ENCODE measurements at places on chromosomes 3 and 15.

DNA sequence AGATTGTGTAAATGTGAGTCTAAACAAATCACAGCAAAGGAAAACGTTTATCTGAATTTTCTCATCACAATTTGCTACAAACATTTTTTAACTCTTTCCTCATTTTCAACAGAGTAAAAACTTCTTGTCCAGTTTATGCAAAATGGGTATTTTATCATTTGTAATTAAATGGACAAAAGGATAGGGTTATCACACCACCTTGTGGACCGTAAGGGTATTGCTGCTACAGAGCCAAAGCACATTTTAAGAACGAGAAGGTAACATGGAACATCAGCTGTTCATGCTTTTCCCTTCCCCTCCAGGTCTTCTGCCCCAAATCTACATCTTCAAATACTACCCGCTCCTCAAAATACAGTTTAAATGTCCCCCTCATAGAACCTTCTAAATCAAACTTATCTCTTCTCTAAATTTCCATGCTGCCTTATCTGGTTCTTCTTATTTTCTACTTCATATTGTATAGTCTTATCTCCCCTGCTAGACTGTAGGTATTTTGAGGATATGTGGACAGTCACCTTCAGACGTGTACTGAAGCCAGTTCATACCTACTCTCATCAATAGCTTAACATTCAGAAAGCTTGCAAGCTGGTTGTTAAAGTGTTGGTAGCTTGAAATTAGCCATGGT lies 12.8 kb upstream of the SETMAR start:
- DNase-seq, result no peak

GRCh38 chr15:42608110-42608531 lies 32.7 kb downstream of the STARD9 start:
- DNase-seq, result no peak

- DNase-seq, result no peak
These were observed 8.6 kb downstream of the AQP9 start for GRCh38 chr15:58146749-58147148.

DNA sequence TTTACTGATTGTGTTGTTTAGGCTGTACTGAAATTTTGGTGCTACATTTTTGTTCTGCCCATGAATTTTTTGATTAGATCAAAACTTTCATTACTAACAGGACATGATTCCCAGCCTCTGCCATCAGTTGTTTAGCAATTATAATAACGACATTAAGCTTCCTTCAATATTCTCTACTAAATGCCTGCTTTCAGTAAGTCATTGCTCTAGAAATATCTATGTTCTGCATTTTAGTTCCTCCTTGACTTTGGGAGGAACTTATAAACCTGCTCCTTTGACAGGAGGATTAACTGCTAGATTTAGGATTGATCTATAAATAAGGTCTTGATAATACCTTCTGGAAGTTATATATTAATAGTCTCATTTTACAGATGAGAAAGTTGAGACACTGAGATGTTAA lies 269.1 kb downstream of the RAP2B start:
- no peak for DNase-seq

DNA sequence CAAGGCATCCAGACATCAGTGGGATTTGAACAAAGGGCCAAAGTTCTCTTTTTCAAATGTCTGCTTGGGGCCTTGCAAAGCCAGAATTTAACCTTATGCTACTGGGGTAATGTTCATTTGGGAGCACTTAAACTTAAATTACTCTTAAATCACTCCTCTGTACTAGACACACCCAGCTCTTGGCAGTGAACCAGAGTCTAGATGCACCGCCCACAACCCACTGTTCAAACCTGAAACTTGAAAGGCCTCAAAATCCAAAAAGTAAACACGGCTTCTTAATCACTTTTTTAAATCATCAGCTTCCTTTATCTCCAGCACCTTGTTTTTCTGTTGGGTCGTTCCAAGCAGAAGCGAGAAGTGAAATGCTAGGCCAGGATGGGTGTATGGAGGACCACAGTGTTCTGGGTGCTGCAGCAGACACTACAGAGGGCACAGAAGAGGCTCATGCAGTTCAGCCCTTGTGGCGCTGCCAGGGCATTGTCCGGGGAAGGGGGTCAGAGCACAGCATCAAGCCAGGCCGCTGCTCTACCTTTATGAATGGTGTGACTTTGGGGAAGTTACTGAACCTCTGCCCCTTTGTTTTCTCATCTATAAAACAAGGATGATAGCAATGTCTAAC lies 28.8 kb downstream of the MECOM start:
- no peak for DNase-seq

GRCh38 chr3:172213904-172214303 lies 174.5 kb downstream of the FNDC3B start:
- no peak for DNase-seq

GRCh38 chr3:134056464-134056891 lies 26.8 kb upstream of the SLCO2A1 start:
- no peak for DNase-seq

- DNase-seq, result no peak
These were observed 136.3 kb downstream of the NSMCE3 start for GRCh38 chr15:29133321-29133720.

GRCh38 chr3:141104151-141104821 lies 53.1 kb downstream of the SPSB4 start:
- DNase-seq, result no peak

GRCh38 chr15:93803421-93804152 lies 427.8 kb upstream of the MCTP2 start:
- DNase-seq, result no peak

- DNase-seq, result peak; percentile 57
These were observed 23.3 kb downstream of the STAG1 start for GRCh38 chr3:136728918-136729317.

- DNase-seq, result no peak
These were observed 200.5 kb downstream of the KLF13 start for GRCh38 chr15:31526916-31527690.

DNA sequence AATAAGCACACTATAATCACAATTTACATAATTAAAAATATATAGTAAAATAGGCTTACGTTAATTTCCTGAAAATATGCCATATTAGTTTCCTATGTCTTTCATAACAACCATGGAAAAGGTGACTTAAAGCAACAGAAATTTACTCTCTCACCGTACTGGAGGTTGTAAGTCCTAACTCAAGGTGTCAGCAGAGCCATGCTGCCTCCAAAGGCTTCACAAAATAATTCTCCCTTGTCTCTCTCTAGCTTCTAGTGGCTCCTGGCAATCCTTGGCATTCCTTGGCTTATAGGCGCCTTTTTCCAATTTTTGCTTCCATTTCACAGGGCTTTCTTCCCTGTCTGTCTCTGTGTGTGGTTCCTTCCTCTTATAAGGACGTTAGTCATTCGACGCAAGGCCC lies 7.6 kb downstream of the SI start:
- DNase-seq, result no peak

DNA sequence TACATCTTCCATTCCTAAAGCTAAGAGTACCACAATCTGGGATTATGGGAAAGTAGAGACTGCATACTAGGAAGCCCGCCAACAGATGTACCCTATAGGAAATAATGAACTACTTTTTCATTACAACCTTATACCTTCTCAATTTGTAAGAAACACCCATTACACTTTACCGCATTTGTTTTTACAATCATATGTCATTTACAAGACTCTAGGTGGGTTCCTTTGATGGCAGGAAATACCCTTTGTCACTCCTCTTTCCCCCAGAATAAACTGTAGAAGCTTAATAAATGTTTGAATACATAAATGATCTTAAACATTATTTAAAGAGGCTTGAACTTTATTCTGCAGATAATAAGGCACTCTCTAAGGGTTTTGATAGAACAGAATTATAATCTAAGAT lies 150.1 kb upstream of the TGFBR2 start:
- DNase-seq, result no peak

- no peak for DNase-seq
These were observed 65.1 kb upstream of the ATP11B start for GRCh38 chr3:182728238-182728637.

GRCh38 chr15:49644364-49644794 lies 23.5 kb downstream of the DTWD1 start:
- DNase-seq, result no peak

DNA sequence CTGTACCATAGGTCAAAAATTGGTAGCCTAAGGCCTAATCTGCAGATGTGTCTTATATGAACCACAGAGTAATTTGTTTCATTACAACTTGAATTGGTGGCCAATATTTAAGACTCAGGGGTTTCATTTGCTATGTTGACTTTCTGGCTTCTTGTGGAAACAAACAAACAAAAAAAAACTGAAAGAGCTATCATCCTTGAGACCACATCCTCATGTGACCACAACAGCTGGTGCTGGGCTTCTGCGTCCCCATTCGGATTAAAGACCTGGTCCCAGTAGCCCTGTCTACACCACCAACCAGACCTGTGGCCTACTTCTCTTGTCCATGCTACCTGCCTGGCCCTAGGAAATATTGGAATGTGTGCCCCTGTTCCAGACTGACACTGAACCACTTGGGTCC lies 61.7 kb downstream of the STRIT1 start:
- no peak for DNase-seq

DNA sequence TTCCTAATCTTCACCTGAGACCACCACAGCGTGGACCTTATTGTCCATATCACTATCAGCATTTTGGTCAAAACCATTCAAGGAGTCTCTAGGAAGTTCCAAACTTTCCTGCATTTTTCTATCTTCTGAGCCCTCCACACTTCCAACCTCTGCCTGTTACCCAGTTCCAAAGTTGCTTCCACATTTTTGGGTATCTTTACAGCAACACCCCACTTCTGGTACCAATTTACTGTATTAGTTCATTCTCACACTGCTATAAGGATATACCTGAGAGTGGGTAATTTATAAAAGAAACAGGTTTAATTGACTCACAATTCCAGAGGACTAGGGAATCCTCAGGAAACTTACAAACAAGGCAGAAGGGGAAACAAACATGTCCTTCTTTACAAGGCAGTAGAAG lies 103.3 kb upstream of the CBLB start:
- DNase-seq, result no peak

- DNase-seq, result no peak
These were observed 26.0 kb downstream of the RPN1 start for GRCh38 chr3:128624526-128625138.

DNA sequence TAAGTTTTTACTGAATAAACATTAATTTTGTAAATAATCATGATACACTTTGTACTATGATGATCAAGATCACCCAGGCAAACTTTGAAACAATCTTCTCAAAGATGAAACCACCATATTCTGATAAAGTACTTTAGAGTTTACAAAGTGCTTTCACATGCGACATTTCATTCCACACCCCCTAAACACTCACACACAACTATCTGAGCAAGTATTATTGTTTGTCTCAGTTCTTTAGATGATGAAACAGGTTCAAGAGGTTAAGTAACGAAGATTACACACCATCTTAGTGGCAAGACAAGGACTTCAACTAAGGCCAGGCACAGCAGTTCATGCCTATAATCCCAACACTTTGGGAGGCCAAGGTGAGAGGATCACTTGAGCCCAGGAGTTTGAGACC lies 37.6 kb downstream of the ZNF148 start:
- no peak for DNase-seq

GRCh38 chr3:197363553-197364409 lies 65.4 kb upstream of the DLG1 start:
- DNase-seq, result no peak

DNA sequence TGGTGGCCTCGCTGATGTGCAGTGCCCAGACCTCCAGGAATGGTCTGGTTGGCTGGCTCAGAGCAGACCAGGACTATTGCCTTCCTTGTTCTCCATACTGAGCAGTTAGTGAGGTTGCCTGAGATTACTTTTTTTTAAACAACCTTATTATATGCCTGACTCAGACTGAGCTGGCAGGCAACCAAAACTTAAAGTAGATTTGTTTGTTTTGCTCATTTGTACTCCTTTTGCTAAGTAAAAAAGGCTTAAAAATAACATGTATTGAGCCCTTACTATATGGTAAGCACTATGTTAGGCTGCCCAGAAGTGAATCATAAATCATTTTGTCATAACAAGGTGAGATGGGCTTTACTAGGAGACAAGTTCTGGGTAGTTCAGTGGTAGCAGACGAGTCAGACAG lies 92.4 kb downstream of the GHSR start:
- peak; percentile 76 for DNase-seq

DNA sequence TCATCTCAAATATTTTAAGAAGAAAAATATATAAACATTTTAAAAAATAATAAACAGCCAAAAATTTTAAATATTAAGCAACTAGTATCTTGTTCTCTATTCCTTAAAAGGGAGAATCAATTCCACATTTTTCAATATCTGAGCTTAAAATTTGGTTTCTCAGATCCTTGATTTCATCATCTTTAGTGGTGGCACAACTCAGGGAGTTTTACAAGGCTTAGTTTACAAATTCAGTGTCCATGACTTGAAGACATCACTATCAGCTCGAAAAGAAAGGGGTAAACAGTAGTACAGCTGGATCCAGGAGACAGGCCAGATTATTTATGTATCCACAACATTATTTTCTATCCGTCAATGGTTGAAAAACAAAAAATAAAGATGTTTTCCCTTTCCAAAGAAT lies 11.6 kb downstream of the IGF2BP2 start:
- no peak for DNase-seq

DNA sequence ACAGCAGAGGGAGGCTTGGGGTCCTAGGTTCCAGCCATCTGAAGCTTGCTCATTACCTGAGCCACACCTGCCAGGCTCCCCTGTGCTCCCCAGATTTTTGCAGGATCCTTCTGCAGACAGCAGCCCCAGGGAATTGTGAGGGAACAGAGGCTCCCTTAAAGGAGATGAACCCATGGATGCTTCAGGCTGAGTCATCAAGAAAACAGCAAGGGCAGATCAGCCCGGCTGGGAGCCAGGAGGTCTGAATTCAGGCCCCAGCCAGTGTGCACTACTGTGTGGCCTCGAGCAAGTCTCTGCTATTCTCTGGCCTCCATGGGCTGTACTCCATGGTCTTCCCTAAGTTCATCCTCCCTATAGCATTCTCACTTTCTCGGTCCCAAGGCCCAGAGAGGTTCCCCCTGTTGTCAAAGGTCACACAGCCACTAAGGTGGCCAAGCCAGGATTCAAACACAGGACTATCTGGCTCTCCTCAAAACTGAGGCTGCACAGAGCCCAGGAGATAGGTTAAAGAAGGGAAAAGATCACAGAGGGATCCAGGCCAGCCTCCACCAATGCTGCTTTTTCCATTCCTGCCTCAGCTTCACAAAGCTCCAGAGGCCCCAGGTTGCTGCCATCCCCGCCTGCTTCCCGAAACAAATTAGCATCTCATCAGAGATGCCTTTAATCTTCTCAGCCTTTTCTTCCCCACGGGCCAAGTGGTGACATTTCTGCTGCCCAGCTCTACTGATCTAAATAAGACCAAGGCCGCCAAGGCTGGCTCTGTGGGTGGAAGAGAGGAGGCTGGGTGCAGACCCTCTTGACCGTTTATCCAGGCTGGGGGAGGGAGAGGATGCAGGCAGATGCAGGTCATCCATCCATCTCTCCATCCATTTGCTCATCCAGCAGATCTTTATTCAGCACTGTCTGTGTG lies 21.2 kb upstream of the GRIP2 start:
- no peak for DNase-seq

GRCh38 chr3:65961733-65962132 lies 77.0 kb downstream of the MAGI1 start:
- DNase-seq, result no peak

GRCh38 chr3:71797455-71797854 lies 12.5 kb upstream of the PROK2 start:
- DNase-seq, result no peak

DNA sequence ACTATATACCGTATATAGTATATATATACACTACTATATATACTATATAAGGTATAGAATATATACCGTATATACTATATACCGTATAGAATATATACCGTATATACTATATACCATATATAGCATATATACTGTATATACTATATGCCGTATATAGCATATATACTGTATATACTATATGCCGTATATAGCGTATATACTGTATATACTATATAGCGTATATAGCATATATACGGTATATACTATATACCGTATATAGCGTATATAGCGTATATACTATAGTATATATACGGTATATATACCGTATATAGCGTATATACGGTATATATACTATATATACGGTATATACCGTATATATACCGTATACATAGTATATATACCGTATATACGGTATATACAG lies 22.6 kb upstream of the HDGFL3 start:
- DNase-seq, result no peak

Data from AG04449 (cell line).